ENCODE measurements at places on chromosomes 5 and 9. TPM values are rescaled to one million over a fixed set of nuclear protein-coding genes. Genes with fewer than 3 reads are reported as not detected.
A peak's percentile ranks its signal among the peaks of the same experiment; 100 is the strongest.

DNA sequence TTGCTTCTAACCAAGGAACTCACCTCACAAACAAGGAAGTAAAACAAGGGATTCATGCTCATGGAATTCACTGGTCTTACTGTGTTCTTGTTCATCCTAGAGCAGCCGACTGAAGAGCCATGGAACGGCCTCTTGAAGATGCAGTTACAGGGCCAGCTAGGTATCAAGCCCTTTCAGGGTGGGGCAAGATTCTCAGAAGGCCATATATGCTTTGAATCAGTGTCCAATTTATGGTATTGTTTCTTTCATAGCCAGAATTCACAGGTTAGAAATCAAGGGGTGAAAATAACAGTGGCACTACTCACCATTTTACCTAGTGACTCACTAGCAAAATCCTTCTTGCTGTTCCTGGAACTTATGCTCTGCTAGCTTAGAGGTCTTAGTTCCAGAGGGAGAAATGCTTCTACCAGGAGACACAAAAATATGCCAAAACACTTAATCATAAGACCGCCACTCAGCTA is 159.5 kb upstream of the CDH10 start:
- no peak for DNase-seq

DNA sequence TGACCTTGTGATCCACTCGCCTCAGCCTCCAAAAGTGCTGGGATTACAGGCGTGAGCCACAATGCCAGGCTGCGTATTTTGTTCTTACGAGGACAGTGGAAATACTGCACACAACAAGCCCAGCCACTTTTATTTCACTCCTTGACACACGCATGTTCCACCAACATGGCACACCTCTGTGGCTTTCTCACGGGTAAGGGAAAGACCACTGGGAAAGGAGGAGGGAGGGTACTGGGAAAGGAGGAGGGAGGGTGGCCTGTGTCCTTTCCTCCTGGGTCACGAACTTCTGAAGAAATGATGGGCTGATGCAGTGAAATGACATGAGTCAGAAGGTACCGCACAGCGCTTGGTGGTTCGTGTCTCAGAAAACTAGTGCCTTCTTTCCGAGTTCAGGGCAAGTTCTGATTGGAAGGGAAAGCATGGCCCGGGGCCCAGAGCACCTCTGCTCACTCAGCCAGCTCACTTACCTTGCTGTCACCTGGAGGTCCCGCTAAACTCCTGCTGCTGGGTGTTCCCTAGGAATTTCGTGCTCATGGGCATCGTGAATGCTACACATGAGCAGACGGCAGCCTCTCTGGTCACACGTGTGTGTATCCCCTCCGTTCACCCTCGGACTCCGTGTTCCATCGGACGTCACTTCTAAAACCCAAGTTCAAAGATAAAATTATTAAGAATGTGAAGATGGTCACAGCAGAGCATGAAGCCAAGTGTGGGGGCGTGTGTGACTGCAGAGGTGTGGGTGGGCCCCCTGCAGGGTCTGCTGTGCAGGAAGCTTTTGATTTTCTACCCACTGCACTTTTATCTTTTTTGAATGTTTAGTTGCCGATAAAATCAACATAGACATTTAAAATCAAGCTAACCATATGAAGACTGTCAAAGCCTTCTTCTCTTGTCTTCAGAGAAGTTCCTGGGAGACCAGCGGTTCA is 42.9 kb downstream of the LAMC3 start:
- no peak for DNase-seq

DNA sequence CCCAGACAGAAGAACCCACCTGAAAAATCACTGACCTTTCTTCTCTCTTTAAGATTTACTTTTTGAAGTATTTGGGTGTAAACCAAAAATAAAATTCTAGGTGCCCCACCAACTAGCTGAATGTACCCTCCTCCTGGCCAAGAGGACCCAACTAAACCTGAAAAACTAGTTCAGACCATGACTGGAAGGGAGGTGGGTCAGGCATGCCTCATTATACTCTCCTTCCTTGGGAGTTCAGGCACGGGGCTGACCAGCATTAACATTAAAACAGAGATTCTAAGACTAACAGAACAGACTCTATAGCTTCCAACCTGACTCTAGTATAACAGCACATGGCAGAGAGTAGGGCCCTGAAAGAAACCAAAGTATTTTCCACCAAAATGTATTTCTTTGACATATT is 61.4 kb downstream of the CERT1 start:
- DNase-seq: no peak

DNA sequence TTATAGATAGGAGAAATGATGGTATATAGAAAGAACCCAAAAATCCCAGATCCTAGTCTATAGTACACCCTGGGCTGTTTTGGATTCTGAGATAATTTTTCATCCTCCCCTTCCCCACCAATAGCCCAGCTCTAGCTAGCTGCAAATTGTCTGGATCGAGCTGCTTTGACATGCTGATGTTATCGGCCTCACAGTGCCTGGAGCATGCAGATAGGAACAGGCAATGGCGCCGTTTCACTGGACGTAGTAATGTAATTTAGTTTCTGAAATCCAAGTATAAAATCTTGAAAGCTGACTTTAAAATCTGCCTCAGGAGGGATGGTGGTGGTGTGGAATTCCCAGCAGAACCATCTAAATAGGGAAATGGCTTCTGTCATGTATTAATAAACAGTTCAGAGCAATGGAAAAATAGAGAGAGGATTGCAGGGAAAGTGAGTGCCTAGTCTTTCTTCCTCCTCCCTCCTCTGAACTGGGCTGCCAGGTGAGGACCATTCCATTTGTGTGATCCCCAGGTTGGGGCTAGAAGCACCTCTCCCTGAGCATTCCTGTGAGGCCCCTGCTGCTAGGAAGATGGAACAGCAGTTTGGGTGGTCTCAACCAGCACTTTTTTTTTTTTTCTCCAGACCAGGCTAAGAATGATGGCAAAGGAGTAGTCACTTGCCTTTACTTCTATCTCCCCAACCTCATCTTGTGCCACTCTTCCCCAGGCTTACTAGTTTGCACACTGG is 31.9 kb downstream of the FAM219A start:
- no peak for DNase-seq

- DNase-seq: peak; percentile 87
Observed at GRCh38 chr5:82396871-82397514, 118.8 kb upstream of the RPS23 start.

IFNA21 gene
- polyA plus RNA-seq: not detected

Measured in right lung (tissue), 10 donors.